GM20000 (cell line): ENCODE measurements at places on chromosomes 5 and 9.

- no peak for DNase-seq
Measured at GRCh38 chr5:176723440-176723839, 76.2 kb downstream of the TSPAN17 start.

DNA sequence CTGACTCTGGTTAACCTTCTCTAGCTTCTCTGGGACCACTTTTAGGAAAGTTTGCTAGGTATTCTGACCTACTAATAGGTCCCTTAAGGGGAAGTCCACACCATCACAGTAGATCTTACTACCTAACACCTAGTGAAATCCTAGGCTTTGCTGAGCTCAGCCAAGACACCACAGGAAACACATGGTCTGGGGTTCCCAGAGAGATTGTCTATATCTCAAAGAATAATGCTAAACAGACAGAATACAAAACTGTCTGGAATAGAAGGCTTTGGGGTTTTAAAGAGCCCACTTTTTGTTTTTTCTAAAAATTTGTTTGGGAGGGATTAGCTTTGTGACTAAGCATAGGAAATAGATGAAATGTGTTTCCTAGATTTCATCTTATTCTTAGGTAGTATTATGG, 395.1 kb downstream of the ARHGEF28 start:
- DNase-seq, result no peak

- DNase-seq, result no peak
Measured at GRCh38 chr9:34279411-34279810, 49.7 kb downstream of the KIF24 start.

DNA sequence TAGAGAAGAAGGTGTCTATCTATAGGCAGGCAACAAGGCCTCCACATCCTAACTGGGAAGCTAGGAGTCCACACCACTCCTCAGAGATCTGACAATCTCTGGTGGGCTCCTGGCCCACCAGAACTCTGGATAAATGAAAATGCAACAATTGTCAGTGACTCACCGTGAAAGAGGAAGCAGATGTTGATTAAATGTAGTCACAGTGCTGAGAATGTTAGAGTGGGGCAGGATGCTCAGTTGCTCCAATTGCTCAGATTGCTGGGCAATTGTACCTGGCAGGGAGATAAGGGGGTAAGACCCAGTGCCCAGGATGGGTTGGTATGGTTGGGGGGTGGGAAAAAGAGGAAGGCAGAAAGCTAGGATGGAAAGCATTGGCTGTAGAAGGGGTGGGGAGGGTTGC, 4.3 kb downstream of the CCL19 start:
- DNase-seq, result no peak

DNA sequence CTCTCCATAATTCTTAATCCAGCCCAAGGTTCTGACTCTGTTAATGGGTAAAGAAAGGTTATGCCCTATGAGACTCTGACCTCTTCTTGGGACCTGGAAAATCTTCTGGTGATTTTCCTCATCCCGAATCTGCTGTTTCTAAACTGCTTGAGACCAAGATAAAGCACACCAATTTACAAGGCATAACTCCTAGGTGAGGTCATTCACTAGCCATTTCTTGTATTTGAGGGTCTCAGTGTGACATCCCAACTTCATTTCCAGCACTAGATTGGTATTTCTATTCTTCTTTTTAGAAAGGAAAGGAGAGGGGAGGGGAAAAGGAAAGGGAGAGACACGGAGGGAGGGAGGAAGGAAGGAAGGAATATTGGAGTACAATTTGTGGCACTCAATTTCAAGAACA, 51.6 kb downstream of the SLC1A1 start:
- no peak for DNase-seq

DNA sequence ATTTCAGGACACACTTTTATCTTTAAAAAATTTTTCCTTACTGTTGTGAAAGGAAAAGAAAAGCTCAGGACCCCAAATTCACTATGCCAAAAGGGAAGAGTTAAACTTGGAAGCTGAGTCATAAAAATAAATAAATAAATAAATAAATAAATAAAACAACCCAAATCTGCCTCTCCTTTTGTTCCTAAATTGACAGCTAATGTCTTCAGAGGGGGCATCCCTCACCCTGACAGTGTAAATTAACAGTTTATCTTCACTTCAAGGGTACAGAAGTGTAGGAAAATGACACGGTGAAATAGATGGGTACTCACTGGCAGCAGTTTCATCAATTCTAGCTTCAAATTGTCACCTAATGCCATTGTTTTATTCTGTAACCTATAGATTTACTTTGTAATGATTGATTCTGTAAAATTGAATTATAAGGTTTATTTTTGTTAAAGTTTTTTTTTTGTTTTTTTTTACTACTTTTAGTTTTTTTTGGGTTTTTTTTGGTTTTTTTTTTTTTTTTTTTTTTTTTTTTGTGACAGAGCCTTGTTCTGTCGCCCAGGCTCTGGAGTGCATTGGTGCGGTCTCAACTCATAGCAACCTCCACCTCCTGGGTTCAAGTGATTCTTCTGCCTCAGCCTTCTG, 18.5 kb upstream of the ANXA1 start:
- DNase-seq, result no peak

GRCh38 chr5:65185468-65185867, 296.3 kb downstream of the ADAMTS6 start:
- DNase-seq, result no peak

- peak; percentile 84 for DNase-seq
Measured at GRCh38 chr9:89522261-89522958, 24.5 kb upstream of the SEMA4D start.

DNA sequence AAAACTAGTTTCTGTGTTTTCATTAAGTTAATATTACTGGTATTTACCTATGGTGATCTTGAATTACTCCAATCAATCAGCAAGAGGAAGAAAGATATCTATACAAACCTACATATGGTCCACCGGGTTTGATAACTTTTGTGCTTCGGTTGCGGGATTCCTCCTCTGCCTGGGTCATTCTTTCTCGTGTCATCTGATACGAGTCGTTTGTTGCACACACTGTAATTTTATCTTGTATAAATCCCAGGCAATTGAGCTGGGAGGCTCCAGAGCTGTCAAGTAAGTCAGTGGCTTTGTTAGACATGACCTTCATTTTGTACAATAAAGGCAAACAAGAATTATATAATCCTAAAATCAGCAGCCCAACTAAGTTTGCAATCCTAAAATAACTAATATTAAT, 48.0 kb downstream of the ELL2 start:
- no peak for DNase-seq

GRCh38 chr9:3502560-3503398, 23.0 kb downstream of the RFX3 start:
- DNase-seq, result no peak

GRCh38 chr5:153617190-153617589, 126.7 kb downstream of the GRIA1 start:
- DNase-seq, result no peak

DNA sequence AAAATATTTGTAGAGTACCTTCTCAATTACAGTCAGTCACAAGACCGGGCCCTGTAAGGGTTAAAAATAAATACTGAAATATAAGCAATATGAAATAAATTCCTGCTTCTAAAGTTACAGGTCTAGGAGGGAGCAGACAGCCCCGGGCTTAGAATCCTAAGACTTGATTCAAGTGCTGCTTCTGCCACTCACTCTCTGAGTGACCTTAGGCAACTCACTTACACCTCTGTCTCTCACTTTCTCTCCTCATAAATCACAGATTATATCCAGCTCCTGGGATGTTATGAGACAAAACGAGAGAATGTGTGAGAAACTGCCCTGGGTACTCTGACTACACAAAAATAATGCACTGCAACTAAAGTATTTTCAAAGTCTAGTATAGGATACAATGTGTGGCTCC, 101.9 kb downstream of the PDE4D start:
- no peak for DNase-seq

GRCh38 chr5:173323106-173323798, 5.0 kb downstream of the STC2 start:
- DNase-seq, result no peak

GRCh38 chr5:32520972-32521371, 64.4 kb upstream of the SUB1 start:
- no peak for DNase-seq

DNA sequence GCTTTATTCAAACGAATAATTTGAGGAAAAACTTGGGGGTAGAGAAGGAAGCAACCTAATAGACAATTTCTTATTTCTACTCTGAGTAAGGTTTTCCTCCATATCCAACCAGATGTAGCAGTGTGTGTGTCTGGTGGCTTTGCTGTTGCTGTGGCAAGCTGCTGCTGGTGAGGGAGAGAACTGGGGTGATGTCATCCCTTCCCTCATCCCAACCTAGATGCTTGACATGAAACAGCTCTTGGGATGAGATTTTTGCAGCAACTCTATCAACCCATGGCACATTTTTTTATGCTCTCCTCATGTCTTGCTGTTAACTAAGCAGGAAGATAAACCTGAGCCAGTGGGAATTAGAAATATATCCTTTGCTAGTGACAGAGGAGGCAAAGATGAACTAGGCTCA, 135.8 kb downstream of the PCSK1 start:
- no peak for DNase-seq

- DNase-seq, result no peak
Measured at GRCh38 chr5:37043693-37044092, 167.1 kb downstream of the NIPBL start.

DNA sequence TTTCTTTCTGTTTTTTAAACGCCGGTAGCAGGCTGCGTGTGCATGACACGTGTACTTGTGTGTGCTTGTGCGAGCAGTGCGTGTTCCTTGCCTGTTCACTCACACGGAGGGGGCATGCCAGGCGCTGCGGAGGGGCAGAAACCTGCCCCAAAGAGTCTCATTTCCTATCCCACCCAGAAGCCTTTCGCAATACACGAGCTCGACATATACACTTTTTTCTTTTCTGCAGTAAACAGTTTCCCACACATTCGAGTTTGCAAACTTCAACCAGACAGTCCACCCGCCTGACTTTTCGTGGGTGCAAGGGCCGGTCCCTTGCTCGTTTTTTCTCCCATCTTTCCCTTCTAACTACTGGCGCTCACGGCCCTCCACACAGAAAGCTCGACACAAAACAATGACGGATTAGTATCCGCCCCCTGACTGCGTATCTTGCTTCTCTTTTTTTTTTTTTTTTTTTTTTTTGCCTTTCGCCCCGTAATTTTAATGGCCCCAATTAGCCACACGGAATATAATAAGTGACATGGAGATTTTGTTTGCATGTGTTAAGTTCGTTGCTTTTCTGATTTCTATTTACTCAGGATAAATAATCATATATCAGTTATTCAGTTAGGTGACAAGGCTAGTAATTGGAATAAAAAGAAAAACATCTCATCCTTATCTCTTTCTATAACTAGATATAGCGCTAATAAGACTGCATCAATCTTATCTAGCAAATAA, 5.3 kb upstream of the OTP start:
- DNase-seq, result peak; percentile 37

DNA sequence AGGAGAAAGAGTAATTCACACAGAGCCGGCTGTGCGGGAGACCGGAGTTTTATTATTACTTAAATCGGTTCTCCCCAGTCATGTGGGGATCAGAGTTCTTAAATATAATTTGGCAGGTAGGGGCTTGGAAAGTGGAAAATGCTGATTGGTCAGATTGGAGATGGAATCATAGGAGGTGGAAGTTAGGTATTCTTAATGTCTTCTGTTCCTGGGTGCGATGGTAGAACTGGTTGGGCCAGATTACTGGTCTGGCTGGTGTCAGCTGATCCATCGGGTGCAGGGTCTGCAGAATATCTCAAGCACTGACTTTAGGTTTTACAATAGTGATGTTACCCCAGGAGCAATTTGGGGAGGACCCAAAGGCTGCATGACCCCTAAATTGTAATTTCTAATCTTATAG, 4.6 kb upstream of the CERCAM start:
- no peak for DNase-seq

DNA sequence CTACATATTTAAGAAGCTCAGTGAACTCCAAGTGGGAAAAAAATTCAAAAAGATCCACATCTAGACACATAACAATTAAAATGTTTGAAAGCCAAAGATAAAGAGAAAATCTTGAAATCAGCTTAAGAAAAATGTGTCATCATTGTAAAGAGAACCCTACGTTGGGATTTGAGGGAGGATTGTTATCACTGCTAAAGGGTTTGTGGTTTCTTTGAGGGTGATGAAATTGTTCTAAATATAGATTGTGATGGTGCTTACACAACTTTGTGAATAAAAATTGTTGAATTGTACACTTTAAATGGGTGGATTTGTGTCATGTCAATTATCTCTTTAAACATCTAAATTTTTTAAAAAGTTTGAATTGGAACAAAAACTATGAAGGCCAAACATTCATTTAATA, 92.2 kb upstream of the ADAMTS19 start:
- DNase-seq, result no peak

GRCh38 chr9:88235615-88236014, 97.3 kb upstream of the SPATA31C2 start:
- DNase-seq, result no peak

DNA sequence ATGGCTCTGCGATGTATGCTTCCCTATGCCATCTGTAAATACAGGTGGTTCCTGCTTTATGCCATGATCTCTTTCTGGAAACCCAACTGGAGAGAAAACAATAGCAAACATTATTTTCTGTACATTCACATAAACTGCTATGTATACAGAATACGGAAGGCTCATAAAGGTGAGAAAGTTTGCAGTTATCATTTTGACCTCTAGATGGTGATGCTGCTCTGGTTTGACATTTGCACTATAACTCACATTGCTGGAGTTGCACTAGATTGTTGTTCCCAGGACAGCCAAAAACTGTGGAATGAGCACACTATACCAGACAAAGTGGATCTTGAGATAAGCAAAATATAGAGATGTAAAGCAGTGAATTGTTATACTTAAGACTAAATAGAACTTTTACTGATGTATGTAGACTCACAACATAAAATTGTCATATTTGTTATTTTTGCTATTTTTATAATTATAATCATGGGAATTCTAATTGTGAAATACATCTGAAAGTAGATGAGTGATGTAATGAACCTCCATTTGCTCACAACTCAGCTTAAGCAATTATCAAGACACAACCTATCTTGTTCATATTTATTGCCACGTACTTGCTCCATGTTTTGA, 246.5 kb downstream of the PTPRD start:
- DNase-seq, result peak; percentile 19

DNA sequence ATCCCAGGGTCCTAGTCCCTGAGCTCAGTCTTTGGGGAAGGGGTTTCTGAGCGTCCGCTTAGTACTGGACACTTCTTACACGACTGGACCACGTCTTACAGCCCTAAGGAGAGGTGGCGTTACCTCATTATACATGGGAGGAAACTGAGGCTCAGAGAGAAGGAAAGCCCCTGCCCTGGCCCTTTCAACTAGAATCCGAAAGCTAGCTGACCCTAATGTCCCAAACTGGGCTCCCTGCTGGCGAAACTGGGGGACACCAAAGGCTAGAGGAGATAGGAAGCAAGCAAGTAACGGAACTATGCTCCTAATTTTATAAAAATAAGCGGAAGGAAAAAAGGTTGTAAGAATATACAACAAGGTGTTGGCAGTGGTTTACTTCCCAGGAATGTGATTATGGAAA, 14.2 kb downstream of the LHX6 start:
- no peak for DNase-seq

DNA sequence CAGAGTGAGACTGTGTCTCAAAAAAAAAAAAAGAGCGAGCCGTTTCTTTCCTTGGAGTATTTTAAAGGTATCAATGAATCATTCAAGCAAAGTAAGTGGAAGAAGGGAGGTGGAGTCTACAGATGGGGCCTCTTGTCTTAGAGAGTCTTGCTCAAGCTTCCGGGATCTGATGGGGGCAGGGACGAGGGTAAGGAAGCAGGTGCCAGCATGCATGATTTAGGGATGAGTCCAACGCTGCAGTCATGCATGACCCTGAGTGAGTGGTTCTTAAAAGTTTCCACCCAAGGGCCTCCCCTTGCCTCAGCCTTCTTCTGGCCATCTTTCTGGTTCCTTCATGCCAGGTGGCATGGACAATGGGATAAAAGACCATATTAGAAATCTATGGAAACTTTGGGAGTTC, 79.6 kb downstream of the MYO10 start:
- no peak for DNase-seq

- no peak for DNase-seq
Measured at GRCh38 chr5:158797498-158797845, 302.2 kb downstream of the EBF1 start.

- DNase-seq, result no peak
Measured at GRCh38 chr9:121226175-121226574, 24.5 kb upstream of the RAB14 start.
